ENCODE measurements at places on chromosomes 6 and 20.

DNA sequence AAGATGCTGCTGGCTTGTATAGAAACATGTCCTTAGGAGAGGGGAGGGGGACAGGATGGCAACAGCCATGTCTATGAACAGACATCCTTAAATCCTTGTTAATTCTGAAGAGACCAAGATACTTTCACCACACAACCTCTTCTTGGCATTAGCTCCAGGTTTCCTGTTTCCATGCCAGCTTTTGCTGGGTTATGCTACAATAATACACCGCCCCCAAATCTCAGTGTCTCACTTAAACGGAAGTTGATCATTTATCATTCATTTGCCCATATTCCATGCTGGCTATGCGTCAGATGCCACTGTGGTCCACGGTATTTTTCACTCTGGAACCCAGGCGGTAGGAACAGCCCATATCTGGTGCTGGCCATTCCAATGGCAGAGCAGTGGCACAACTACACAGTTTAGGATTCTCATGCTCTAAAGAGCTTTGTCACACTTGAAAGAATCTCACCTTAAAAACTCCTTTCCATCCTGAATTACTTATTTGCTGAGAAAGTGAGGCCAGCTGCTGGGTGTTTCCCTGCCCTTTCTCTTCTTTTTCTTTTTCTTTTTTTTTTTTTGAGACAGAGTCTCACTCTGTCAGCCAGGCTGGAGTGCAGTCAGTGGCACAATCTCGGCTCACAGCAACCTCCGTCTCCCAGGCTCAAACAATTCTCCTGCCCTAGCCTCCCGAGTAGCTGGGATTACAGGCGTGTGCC, 3.7 kb upstream of the RNASET2 start:
- no peak for DNase-seq

DNA sequence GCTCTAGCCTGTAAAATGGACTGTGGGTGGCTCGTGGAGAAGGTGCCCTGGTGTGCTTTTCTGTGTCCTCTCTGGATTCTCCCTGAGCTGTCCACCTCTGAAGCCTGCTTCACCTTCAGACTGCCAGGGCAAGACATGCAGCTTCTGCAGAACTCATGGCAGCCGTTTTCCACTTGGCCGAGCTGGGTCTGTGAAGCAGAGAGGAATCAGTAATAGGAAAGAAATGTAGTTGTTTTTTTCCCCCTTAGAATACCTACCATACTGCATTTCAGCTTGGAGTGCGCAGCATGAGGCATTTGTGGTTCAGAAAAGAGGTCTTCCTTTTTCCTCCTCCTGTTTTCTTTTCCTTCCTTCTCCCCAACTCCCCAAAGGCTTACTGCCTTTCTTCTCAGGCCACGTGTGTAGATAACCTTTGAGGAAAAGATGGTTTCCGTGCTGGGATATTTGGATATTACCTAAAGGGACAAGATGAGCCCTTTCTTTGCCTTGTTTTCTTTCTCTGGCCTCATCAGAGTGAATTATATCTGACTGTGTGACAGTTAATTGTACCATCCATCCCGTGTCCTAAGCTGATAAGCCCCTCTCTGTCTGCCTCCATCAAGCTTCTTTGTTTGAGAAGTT, 39.4 kb downstream of the RREB1 start:
- DNase-seq, result no peak

DNA sequence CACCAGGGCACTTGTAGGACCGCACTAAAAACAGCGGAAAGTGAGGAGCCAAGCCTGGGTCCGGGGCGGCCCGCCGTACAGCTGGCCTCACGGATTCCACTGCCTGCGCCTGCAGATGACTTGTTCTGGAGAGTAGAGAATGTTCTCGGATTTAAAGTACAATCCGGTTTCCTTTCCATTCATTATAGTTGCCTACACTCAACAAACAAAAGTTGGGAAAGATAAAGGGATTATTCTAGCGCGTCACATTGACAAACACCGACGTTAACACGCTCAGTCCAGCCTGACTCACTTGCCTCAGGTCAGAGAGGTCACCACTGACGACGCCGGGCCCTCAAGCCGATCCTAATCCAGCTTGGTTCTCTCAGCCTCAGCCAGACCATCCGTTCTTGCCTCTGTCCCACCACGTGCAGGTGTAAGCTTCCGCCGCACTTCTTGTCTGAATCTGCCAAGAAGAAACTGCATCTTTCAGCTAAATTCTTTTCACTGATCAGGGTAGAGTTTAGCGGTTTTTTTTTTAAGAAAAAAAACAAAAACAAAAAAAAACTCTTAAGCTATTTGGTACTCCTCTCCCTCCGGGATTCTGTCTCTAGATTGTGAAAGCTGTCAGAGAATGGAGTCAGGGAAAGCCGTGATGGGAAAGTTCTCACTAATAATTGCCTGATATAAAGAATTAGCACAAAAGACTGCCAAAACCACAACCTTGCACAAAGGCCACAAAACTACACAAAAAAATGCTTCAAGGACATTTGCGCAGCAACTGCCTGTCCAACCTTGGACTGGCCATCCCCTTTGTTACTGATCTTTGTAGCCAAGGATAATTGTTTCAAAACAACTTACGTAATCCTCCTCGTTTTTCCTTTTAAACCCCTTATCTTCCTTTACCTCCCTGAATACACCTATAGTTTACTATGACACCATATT, 1.1 kb upstream of the PHF10 start:
- DNase-seq, result no peak

- DNase-seq, result no peak
Observed at GRCh38 chr20:51810155-51811041, 8.1 kb upstream of the SALL4 start.

DNA sequence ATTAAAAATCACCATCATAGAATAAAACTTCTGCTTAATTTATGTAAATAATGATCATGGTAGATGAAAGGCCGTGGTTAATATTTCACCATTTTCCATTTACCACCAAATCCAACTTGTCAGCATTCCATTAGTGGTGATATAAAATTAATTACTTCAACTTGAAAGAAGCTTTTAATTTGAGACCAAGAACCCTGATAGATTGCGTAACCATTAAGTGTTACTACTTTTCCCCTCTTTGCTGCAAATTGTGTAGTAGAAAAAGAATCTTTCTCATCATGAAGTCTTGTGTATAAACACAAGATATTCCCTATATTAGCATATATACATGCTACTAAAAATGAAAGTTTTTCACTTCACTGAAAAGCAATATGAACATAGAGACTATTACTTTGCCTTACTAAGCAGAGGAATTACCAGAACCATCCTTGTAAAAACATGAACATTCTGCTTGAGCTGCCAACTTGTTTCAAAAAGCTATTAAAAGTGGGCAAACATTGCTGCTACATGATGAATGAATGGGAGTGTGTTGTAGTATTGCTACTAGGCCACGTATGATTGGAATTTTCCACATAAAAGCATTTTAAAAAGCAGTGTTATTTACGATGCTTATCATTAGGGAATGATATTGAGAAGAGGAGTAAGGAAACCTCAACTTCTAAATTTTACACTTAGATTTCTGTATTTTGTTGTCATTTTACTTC, 35.0 kb downstream of the STX11 start:
- DNase-seq, result no peak

GRCh38 chr6:12060780-12061609, 48.9 kb downstream of the HIVEP1 start:
- DNase-seq, result peak; percentile 26

GRCh38 chr6:76633259-76633658, 560.8 kb upstream of the IMPG1 start:
- DNase-seq, result no peak

- DNase-seq, result no peak
Observed at GRCh38 chr6:46465294-46466165, 25.7 kb downstream of the RCAN2 start.

GRCh38 chr20:47988676-47989075, 203.4 kb upstream of the SULF2 start:
- DNase-seq, result no peak

GRCh38 chr6:89611666-89612065, 26.9 kb downstream of the LYRM2 start:
- no peak for DNase-seq

DNA sequence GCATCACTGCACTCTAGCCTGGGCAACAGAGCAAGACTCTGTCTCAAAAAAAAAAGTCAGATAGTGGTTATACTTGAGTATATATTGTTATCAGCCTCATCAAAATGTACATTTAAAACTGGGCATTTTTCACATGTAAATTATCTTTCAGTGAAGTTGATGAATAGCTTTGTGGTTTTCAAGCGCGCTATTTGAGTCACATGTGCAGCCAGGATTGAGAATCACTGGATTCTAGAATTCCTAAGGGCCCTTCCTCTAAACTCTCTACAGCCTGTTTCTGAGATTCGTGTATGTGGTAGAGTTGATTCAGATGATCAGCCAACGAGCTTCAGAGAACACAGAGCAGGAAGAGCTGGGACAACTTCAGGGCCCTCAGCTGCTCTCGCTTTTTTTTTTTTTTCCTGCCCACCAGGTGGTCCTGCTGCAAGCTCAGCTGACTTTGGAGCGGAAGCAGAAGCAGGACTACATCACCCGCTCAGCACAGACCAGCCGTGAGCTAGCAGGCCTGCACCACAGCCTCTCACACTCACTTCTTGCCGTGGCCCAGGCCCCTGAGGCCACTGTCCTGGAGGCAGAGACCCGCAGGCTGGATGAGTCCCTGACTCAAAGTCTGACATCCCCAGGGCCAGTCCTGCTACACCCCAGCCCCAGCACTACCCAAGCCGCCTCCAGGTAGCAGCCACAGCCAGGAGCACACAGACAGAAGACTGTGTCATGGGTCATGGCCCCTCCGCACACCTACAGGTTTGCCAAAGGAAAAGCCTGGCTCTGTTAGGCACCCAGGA, 18.3 kb downstream of the C20orf173 start:
- DNase-seq, result no peak

All from stimulated activated CD4-positive, alpha-beta T cell treated with anti-CD3 and anti-CD28 coated beads, Interleukin-1b, Interleukin-23, amount 100 ng/mL, for 1 hour (primary cell).